NCI-H510A treated with DMSO at 0.1 percent for 48 hours (cell line): ENCODE measurements at places on chromosomes 12 and 14.

DNA sequence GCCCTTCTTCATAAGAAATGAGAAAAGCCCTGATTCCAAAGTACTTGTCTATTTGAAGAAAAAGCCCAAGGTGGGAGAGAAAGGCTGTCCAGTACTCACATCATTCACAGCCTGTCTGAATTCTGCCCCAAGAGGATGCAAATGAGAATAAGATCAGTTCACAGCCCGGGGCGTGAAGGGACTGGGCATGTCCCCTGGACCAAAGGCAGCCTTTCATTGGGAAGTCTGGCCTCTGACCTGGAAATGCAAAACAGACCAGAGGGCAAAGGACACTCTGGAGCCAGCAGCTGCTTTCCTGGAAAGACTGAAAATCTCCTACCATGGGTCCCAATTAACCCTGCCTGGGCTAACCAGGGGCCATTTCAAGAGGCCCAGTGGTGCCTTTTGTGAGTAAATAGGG is 191.2 kb upstream of the PELI2 start:
- DNase-seq: no peak

GRCh38 chr14:42523666-42524065 is 917.0 kb downstream of the LRFN5 start:
- no peak for DNase-seq

DNA sequence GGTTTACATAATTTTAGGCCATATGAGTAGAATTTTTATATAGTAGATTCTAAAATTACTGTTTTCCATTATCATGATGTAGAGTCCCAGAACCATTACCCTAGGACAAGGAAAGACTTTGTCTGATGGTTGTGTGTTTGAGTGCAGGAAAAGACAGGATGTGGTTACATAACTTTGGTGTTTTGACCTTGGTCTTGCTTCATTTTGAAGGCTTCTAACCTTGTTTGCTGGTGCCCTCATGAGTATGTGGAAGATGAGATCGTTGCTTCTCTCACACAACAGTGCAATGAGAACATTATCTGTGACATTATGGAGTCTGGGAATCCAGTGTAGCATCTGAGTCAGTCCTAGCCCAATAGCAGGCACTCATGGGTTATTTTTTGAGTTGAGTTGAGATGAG is 106.2 kb downstream of the IGF1 start:
- no peak for DNase-seq

- DNase-seq: no peak
Observed at GRCh38 chr14:105591052-105591451, 64.7 kb downstream of the TMEM121 start.

DNA sequence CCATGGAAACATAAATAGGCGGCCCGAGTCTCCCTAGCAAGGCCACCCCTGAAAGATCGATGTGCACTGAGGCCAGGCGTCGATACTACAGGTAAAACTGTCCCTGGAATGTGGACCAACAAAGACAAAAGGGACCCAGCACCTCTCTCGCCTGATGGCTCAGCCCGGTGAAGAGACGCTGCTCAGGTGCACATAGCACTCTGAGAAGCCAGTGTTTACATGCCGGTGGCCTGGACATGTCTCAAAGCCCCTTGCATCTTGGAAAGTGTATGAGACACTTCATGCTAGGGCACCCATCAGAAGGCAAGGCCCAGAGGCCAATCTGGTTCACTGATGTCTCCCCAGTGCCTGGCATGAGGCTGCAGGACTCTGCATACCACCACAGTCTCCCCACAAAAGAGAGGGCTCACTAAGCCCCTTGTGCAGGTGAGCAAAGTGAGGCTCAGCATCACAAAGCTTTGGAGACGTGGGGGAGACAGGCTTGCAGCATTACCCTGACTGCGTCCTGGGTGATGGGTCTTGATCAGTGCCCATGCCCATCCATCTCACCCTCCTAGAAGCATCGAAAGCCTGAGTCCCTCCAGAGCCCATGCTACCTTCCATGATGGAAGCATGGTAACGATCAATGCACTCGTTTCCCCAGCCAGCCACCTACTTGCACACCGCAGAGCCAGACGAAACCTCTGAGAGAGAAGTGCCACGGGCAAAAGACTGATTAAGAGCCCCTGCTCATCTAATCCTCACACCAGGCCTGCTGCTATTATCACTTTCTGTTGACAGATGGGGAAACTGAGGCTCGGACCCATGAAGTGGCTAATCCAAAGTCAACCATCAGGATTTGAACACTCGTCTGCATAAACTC is 16.1 kb downstream of the BCL11B start:
- no peak for DNase-seq

DNA sequence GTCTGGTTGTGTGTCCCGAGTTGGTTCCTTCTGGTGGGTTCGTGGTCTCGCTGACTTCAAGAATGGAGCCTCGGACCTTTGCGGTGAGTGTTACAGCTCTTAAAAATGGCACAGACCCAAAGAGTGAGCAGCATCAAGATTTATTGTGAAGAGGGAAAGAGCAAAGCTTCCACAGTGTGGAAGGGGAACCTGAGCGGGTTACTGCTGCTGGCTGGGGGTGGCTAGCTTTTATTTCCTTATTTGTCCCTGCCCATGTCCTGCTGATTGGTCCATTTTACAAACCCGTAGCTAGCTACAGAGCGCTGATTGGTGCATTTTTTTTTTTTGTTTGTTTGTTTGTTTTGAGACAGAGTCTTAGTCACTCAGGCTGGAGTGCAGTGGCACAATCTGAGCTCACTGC is 29.3 kb downstream of the FGF6 start:
- DNase-seq: no peak

GRCh38 chr12:87120440-87120839 is 864.2 kb upstream of the MGAT4C start:
- DNase-seq: peak; percentile 93

DNA sequence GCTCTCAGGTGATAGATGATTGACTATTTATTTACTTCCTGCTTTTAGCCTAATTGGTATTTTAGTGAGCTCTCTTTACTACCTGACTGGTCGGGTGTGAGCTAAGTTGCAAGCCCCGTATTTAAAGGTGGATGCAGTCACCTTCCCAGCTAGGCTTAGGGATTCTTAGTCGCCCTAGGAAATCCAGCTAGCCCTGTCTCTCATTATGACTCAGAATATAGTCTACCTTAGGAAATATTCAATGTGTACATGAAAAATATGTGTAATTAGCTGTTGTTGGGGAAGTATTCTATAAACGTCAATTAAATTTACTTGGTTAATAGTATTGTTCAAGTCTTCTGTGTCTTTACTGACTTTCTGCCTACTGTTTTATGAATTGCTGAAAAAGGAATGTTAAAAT is 306.9 kb upstream of the DIO2 start:
- DNase-seq: no peak
